Neural progenitor cell (in vitro differentiated cells): ENCODE measurements at places on chromosomes 3 and 15. TPM values are rescaled to one million over a fixed set of nuclear protein-coding genes. Genes with fewer than 3 reads are reported as not detected.
A peak's percentile ranks its signal among the peaks of the same experiment; 100 is the strongest.

SAXO2 gene
- 0.06 and 1.4 TPM in 2 replicates for total RNA-seq

- no peak for DNase-seq
Measured at GRCh38 chr3:46673151-46674030, 20.1 kb downstream of the ALS2CL start.

- peak; percentile 64 for DNase-seq
Measured at GRCh38 chr3:4977001-4977852, 2.0 kb upstream of the BHLHE40 start.

GRCh38 chr3:21259896-21260295, 491.1 kb downstream of the ZNF385D start:
- DNase-seq = no peak
